ENCODE measurements at places on chromosomes 16 and 17. TPM values are rescaled to one million over a fixed set of nuclear protein-coding genes. Genes with fewer than 3 reads are reported as not detected.
A peak's percentile ranks its signal among the peaks of the same experiment; 100 is the strongest.

DNA sequence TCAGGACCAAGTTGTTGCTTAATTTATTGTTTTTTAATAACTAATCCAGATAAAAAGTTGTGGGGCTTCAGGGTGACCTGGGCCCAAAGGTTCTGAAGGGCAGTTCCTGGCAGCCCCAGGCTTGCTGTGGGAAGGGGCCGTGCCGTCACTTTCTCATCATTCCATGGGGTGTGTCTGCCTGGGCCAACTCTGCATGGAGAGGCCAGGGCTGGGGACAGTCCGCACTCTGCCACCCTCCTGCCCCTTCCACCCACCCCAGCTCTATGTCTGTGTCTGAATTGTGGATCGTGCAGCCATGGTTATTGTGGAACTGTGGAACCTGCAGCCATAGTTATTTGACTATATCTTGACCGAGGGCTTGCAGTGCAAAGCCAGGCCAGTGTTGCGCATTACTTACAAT, 4.0 kb downstream of the LIMD2 start:
- H3K27me3 ChIP-seq = no peaks in the 10 kb centered on the region
- no peak overlapping the region for H3K27ac ChIP-seq
- no peaks in the 10 kb centered on the region for H3K36me3 ChIP-seq
- peaks cover 1% of the 10 kb centered on the region for H3K4me1 ChIP-seq

GRCh38 chr17:58669853-58670252, 22.0 kb downstream of the TEX14 start:
- no peak for DNase-seq
- no peak overlapping the region for H3K4me3 ChIP-seq
- H3K27me3 ChIP-seq = no peaks in the 10 kb centered on the region
- no peaks in the 10 kb centered on the region for H3K4me1 ChIP-seq

- H3K4me1 ChIP-seq = peaks cover 23% of the 10 kb centered on the region
- DNase-seq = peak; percentile 79
- H3K27ac ChIP-seq = peak overlapping the region; percentile 24
- no peaks in the 10 kb centered on the region for H3K36me3 ChIP-seq
These were observed 10.1 kb downstream of the KCTD5 start for GRCh38 chr16:2692251-2692947.

- H3K4me1 ChIP-seq = no peaks in the 10 kb centered on the region
- DNase-seq = peak; percentile 21
- H3K36me3 ChIP-seq = no peaks in the 10 kb centered on the region
- no peak overlapping the region for H3K27ac ChIP-seq
- no peaks in the 10 kb centered on the region for H3K27me3 ChIP-seq
- H3K4me3 ChIP-seq = no peak overlapping the region
These were observed 584.7 kb downstream of the WWOX start for GRCh38 chr16:78684030-78684611.

- H3K27me3 ChIP-seq = no peaks in the 10 kb centered on the region
- H3K4me1 ChIP-seq = no peaks in the 10 kb centered on the region
- no peak overlapping the region for H3K27ac ChIP-seq
- H3K4me3 ChIP-seq = no peak overlapping the region
These were observed 215.9 kb downstream of the RPTOR start for GRCh38 chr17:80760511-80760911.

GRCh38 chr17:74816905-74817620, 40.9 kb upstream of the NAT9 start:
- no peak overlapping the region for H3K4me3 ChIP-seq
- DNase-seq = no peak
- H3K27ac ChIP-seq = no peak overlapping the region
- no peaks in the 10 kb centered on the region for H3K36me3 ChIP-seq
- H3K4me1 ChIP-seq = no peaks in the 10 kb centered on the region

DNA sequence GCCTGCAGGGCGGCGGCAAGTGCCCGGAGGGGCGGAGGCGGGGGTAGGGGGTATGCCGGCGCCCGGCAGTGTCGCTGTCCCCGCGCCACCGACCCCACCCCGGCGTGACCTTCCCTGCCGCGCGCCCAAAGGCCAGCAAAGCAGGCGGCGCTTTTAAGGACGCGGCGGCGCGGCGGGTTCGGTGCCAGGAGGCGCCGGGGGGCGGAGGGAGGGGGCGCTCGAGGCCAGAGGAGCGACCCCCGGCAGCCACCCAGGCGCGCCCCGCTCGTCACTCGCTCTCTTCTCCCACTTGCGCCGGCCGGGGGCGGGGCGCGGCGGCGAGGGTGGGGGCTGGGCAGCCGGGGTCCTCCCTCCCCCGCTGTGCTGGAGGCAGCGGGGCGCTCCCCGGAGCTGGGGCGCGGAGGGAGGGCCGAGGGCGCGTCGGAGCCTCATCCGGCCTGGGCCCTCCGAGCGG, 8.6 kb upstream of the BAHCC1 start:
- H3K27me3 ChIP-seq = no peaks in the 10 kb centered on the region
- H3K4me1 ChIP-seq = peaks cover 35% of the 10 kb centered on the region
- H3K4me3 ChIP-seq = peak overlapping the region; percentile 71
- no peak for DNase-seq
- H3K27ac ChIP-seq = peak overlapping the region; percentile 87

DNA sequence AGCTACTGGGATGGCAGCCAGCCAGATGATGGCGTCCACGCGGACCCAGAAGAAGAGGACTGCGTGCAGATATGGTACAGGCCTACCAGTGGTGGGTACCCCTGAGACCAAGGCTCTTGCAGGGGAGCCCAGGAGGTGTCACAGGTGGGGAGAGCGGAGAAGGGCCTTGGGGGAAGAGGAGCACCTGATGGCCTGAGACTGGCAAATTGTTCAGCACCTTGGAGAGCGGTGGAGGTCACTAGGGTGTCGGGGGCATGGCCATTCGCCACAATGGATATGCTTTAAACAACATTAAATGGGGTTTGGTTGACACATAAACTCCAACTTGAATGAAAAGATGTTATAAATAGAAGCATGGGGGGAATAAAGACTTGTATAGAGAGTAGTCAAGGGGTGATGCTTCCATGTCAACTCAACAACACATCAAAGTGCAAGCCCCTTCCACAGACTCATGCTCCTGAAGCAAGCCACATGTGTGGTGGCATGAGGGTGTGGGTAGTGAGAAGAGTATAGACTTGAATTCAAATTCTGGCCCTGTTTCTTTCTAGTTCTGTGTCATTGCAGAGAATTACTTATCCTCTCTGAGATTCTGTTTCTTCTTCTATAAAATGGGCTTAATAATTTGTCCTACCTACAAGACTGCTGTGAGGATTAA, 22.2 kb downstream of the CLEC19A start:
- no peaks in the 10 kb centered on the region for H3K36me3 ChIP-seq
- no peaks in the 10 kb centered on the region for H3K27me3 ChIP-seq
- H3K27ac ChIP-seq = no peak overlapping the region
- DNase-seq = no peak

DNA sequence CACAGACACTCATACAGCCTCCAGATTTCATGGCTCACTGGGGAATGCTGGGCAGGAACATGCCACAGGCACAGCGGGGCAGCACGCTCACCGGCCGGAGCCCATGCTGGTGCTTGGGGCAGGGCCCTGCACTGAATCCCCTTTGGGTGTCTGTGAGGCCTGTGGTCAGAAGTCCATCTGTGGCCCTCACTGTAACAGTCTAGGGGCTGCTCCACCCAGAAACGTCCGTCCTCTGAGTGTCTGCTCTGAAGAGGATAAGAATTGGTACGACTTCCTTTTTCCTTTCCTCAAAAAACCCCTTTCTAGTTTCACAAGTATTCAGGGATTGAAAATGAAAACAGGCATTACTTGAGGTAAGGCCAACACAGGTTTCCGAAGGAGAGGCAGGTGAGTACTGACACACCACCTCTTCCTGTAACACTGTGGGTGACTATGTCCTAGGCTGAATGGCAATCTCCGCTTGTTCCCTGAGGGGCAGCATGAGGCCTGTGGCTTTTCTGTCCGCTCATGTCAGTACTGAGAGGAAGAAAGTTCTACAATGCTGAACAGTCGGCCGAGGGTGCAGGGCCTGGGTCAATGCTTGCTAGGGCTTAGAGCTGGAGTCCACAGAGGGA, 42.5 kb downstream of the TMEM11 start:
- DNase-seq = no peak
- H3K27me3 ChIP-seq = no peaks in the 10 kb centered on the region
- no peaks in the 10 kb centered on the region for H3K36me3 ChIP-seq
- peak overlapping the region; percentile 48 for H3K27ac ChIP-seq
- no peak overlapping the region for H3K4me3 ChIP-seq

GRCh38 chr17:32801641-32802040, 75.3 kb downstream of the MYO1D start:
- no peaks in the 10 kb centered on the region for H3K27me3 ChIP-seq
- no peak for DNase-seq
- H3K36me3 ChIP-seq = no peaks in the 10 kb centered on the region
- H3K4me3 ChIP-seq = no peak overlapping the region
- no peaks in the 10 kb centered on the region for H3K4me1 ChIP-seq

- H3K27ac ChIP-seq = no peak overlapping the region
- H3K36me3 ChIP-seq = no peaks in the 10 kb centered on the region
- no peak for DNase-seq
- H3K27me3 ChIP-seq = no peaks in the 10 kb centered on the region
These were observed 58.7 kb downstream of the KLHDC4 start for GRCh38 chr16:87707097-87707496.

- no peaks in the 10 kb centered on the region for H3K36me3 ChIP-seq
- no peak for DNase-seq
- H3K27me3 ChIP-seq = no peaks in the 10 kb centered on the region
- no peak overlapping the region for H3K27ac ChIP-seq
These were observed 219.4 kb downstream of the TANC2 start for GRCh38 chr17:63185420-63185819.

GRCh38 chr17:79975498-79976134, 60.1 kb downstream of the TBC1D16 start:
- no peak overlapping the region for H3K4me3 ChIP-seq
- no peaks in the 10 kb centered on the region for H3K36me3 ChIP-seq
- H3K27me3 ChIP-seq = no peaks in the 10 kb centered on the region
- H3K4me1 ChIP-seq = peaks cover 28% of the 10 kb centered on the region
- H3K27ac ChIP-seq = no peak overlapping the region
- DNase-seq = no peak

DNA sequence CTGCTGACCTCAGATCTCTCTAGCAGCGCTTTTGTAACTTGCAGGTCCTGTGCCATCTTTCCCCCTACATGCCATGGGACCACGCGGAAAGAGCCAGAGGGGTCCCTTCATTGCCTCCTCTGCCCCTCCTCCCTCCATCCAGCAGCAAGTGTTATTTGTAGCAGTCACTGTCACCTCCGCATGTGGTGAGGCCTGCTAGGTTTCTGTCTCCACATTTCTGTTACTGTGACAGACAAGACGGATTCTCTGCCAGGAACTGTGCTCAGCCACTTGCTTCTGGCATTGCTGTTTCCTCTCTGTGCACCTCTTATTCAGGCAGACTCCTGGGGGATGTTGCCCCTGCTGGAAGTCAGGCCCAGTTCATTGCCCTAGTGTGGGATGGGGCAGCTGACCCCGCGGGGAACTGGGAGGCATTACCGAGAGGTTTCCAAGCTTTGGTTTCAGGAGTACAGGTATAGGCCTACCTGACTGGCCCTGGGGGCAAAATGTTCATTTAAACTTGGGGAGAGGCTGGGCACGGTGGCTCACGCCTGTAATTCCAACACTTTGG, 61.2 kb downstream of the RAB11FIP4 start:
- H3K27me3 ChIP-seq = no peaks in the 10 kb centered on the region
- H3K36me3 ChIP-seq = no peaks in the 10 kb centered on the region
- no peaks in the 10 kb centered on the region for H3K4me1 ChIP-seq
- H3K4me3 ChIP-seq = no peak overlapping the region

DNA sequence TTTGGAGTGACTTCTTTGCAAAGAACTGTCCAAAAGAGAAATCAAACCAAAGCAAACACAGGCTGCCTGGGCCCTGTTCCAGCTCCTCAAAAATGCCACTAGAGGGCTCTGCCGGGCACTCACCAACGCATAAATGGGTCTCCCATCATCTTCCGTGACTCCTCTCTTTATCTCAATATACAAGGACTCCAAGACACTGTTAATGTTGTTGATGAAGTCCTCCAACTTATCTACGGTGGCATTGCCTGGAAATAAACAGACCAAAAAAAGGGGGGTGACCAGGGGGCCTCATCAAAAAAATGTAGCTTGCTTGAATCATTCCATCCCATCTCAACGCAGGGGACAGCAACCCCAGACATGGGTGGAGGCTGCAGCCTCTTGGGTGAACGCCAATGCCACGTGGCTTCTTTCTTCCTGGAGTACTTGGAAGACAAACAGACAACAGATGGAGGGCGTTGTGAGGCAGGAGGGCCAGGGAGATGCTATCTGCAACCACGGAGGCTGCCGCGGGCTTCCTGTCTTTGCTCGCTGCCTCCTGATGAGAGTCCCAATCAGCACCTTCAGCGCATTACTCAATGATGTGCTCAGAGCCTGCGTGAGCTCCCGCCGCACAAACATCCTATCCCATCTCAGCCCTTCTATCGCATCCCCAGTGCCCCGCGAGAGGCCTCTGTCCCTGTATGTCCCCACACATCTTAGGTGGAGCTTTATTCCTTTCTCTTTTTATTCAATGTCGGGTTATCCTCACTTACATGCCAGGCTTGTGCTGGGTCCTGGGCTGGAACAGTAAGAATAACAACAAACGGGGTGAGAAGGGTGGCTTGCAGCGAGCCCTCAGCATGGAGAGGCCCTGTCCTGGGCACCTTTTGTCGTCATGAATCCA, 32.0 kb downstream of the KDM8 start:
- DNase-seq = peak; percentile 90
- H3K27ac ChIP-seq = peak overlapping the region; percentile 0
- H3K27me3 ChIP-seq = no peaks in the 10 kb centered on the region
- H3K4me1 ChIP-seq = peaks cover 22% of the 10 kb centered on the region
- no peak overlapping the region for H3K4me3 ChIP-seq
- no peaks in the 10 kb centered on the region for H3K36me3 ChIP-seq

DNA sequence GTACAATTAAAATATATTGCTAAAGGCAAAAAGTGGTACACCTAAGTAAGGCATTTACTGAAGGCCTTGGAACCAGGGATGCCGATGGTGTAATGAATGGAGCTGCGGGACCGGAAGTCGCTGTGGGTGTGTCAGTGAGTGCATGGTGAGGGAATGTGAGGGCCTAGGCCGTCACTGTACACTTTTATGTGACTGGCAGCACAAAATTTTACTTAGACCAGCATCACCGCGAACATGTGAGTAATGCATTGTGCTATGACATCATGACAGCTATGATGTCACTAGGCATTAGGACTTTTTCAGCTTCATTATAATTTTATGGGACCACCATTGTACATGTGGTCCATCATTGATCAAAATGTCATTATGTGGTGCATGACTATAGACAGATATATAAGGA, 14.7 kb downstream of the ALOX15B start:
- DNase-seq = no peak
- no peak overlapping the region for H3K4me3 ChIP-seq
- H3K27ac ChIP-seq = no peak overlapping the region

KRTAP9-4 gene
- not detected for total RNA-seq

CDRT15L2 gene
- 17.9 TPM for total RNA-seq

ZG16B gene
- total RNA-seq = 3.5 TPM

ABCC12 gene
- 14.2 TPM for total RNA-seq

PLD6 gene
- total RNA-seq = 39.9 TPM

SLC5A11 gene
- total RNA-seq = 1.3 TPM

BOLA2 gene
- total RNA-seq = 13.3 TPM

HASPIN gene
- 14.9 TPM for total RNA-seq

CSF3 gene
- total RNA-seq = 3.6 TPM
